ENCODE measurements at places on chromosomes 3 and 15. TPM values are rescaled to one million over a fixed set of nuclear protein-coding genes. Genes with fewer than 3 reads are reported as not detected.

The IMPG2 gene
- 0.25 TPM for total RNA-seq

GRCh38 chr3:44342176-44342790, 3.7 kb downstream of the TCAIM start:
- no peak overlapping the region for H3K27ac ChIP-seq
- no peaks in the 10 kb centered on the region for H3K27me3 ChIP-seq
- DNase-seq: no peak
- H3K4me3 ChIP-seq: no peak overlapping the region
- H3K4me1 ChIP-seq: peaks cover 23% of the 10 kb centered on the region

The HRH1 gene
- 1.0 TPM for total RNA-seq

The AMIGO3 gene
- 0.28 TPM for total RNA-seq

The PLCD1 gene
- total RNA-seq: 36.2 TPM

The NR2E3 gene
- total RNA-seq: not detected

The GOLGA8O gene
- total RNA-seq: 7.8 TPM

- no peak overlapping the region for H3K27ac ChIP-seq
- DNase-seq: no peak
Observed at GRCh38 chr3:129756871-129757270, 136.6 kb downstream of the TMCC1 start.

- H3K36me3 ChIP-seq: no peaks in the 10 kb centered on the region
- no peak overlapping the region for H3K27ac ChIP-seq
- no peaks in the 10 kb centered on the region for H3K27me3 ChIP-seq
- no peak overlapping the region for H3K4me3 ChIP-seq
- no peak for DNase-seq
Observed at GRCh38 chr3:108494906-108495531, 15.4 kb downstream of the MYH15 start.

The GP5 gene
- total RNA-seq: 1.3 TPM

DNA sequence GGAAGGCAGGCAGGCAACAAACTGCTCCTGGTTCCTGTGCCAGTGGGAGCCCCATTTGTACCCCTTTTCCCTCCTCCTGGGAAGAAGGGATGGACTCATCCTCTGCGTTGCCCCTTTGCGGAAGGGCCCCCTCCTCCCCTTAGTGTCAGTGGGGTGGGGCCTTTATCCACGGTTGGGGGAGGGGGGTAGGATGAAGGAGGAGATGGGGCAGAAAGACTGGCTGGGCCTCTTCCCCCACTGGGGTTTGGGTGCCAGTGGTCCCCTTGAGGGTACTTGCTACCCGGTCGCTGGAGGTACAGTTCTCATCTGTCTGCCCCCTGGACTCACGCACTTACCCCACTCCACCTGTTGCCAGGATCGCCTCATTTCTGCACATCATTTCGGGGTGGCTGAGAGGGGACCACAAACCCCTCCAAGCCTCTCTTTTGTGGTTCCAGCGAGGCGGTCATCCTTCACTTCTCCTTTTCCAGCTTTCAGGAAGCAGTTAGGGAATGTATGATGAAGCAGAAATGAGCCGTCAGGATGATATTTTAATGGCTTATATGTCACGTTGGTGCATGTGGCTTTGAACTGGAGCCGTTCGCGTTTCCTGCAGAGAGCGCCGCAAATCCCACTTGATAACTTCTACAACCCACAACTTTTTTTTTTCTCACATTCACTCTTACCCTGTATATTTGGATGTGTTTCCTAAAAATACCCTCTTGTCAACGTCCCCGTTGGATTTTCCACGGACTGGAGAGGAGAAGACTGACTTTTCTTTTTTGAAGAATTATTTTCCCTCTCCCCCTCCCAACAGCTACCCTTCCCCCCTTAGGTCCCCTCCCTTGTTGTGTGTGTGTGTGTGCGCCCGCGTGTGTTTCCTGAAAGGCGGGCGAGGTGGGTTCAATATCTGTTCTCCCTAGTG, at the start of gene ZIC4:
Gene ZIC4 (minus strand): TSS at position 516 of the 904 bp plus-strand sequence. CDS start 3,746 bp downstream, outside the sequence.
- H3K36me3 ChIP-seq: peaks cover 26% of the 10 kb centered on the region
- peaks cover 8% of the 10 kb centered on the region for H3K4me1 ChIP-seq
- no peak for DNase-seq
- peaks cover 64% of the 10 kb centered on the region for H3K27me3 ChIP-seq
- no peak within 1 kb of the TSS for H3K27ac ChIP-seq
- H3K4me3 ChIP-seq: no peak within 1 kb of the TSS

The ERICH6 gene
- total RNA-seq: 0.81 TPM

DNA sequence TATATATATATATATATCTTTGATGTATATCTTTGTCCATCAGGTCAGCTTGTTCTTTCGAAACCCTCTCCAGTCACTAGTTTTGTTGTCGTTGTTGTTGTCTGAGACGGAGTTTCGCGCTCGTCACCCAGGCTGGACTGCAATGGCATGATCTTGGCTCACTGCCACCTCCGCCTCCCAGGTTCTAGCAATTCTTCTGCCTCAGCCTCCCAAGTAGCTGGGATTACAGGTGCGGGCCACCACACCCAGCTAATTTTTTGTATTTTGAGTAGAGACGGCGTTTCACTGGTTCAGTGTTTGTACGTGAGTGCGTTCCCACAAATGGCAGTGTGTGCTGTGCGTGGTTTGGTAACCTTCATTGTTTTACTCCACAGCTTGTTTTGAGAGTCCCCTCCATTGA, 51.7 kb downstream of the ZDHHC19 start:
- no peak overlapping the region for H3K27ac ChIP-seq
- H3K36me3 ChIP-seq: no peaks in the 10 kb centered on the region
- peaks cover 32% of the 10 kb centered on the region for H3K4me1 ChIP-seq
- no peaks in the 10 kb centered on the region for H3K27me3 ChIP-seq
- no peak overlapping the region for H3K4me3 ChIP-seq

DNA sequence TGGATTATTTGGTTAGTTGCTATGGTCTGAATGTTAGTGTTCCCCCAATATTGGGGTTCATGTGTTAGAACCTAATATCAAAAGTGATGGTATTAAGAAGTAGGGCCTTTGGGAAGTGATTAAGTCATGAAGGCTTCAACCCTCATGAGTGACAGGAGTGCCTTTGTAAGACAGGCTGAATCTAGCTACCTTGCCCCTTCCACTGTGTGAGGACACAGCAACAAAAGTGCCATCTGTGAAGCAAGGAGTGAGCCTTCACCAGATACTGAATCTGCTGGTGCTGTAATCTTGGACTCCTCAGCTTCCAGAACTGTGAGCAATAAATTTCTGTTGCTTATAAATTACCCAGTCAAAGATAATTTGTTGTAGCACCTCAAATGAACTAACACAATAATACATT, 22.6 kb upstream of the SATB1 start:
- peaks cover 71% of the 10 kb centered on the region for H3K36me3 ChIP-seq
- peak overlapping the region; percentile 97 for H3K4me3 ChIP-seq
- DNase-seq: no peak
- peaks cover 37% of the 10 kb centered on the region for H3K4me1 ChIP-seq

DNA sequence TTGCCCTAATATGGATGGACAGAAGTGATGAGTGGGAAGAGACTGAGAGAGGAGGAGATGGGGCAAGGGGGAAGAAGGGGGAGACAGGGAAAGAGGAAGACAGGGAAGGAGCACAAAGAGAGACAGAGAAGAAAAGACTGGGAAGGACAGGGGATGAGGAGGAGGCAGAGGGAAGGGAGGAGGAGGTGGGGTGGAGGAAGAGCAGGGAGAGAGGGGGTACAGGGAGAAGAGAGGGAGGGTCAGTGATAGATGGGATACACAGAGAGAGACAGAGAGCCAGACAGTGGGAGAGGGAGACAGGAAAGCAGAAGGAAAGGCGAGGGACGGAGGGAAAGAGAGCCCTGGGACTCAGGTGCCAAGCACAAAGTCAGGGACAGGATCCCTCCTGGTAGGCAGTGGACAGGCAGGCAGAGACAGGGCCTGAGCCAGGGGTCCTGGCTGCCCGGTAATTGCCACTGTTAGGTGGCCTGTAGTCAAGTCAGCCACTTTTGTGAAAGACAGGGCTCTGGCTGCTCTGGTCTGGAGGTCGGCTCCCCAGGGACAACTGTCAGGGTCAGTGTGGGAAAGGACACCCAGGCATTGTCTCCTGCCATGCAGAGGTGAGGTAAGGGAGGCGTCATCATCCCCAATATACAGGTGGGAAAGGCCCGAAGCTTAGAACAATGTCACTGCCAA, 9.8 kb downstream of the VILL start:
- peak overlapping the region; percentile 78 for H3K27ac ChIP-seq
- peaks cover 43% of the 10 kb centered on the region for H3K36me3 ChIP-seq
- H3K4me1 ChIP-seq: peaks cover 55% of the 10 kb centered on the region
- no peak for DNase-seq
- H3K27me3 ChIP-seq: no peaks in the 10 kb centered on the region

The TRIM69 gene
- 83.4 TPM for total RNA-seq

GRCh38 chr15:92377083-92377789, 16.4 kb upstream of the ST8SIA2 start:
- H3K27ac ChIP-seq: no peak overlapping the region
- H3K4me3 ChIP-seq: no peak overlapping the region
- no peak for DNase-seq
- H3K27me3 ChIP-seq: peaks cover 31% of the 10 kb centered on the region
- no peaks in the 10 kb centered on the region for H3K4me1 ChIP-seq

The C3orf33 gene
- 0.86 TPM for total RNA-seq

GRCh38 chr15:65450556-65450955, 27.8 kb upstream of the IGDCC4 start:
- H3K27me3 ChIP-seq: no peaks in the 10 kb centered on the region
- no peak overlapping the region for H3K4me3 ChIP-seq
- no peak for DNase-seq

- DNase-seq: no peak
- H3K4me3 ChIP-seq: no peak overlapping the region
- H3K4me1 ChIP-seq: peaks cover 15% of the 10 kb centered on the region
- H3K27me3 ChIP-seq: peaks cover 36% of the 10 kb centered on the region
Observed at GRCh38 chr3:115804200-115804599, 180.9 kb downstream of the GAP43 start.

The ANKRD63 gene
- total RNA-seq: not detected

DNA sequence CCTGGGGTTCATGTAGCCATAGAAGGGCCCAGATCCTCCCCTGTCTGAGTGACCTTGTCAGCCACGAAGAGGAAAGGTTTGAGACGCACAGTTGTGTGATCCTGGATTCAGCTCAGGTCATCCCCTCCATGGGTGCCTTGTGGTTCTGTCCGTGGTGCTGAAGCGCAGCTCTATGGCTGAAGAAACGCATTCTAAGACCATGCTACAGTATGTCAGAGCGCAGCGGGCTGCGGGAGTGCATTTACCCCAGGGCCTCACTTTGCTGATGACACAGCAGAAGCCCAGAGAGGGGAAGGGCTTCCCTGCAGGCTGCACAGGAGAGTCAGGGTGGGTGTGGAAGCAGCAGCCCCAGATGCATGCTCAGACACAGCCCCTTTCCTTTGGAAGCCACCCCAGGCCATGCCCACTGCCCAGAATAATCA, 68.8 kb upstream of the IQSEC1 start:
- peaks cover 4% of the 10 kb centered on the region for H3K27me3 ChIP-seq
- H3K4me3 ChIP-seq: no peak overlapping the region
- peaks cover 10% of the 10 kb centered on the region for H3K4me1 ChIP-seq

GRCh38 chr3:37800022-37800551, 61.6 kb upstream of the CTDSPL start:
- no peak for DNase-seq
- H3K27ac ChIP-seq: no peak overlapping the region
- H3K27me3 ChIP-seq: peaks cover 2% of the 10 kb centered on the region
- H3K4me1 ChIP-seq: no peaks in the 10 kb centered on the region
- H3K4me3 ChIP-seq: no peak overlapping the region

The HYAL1 gene
- total RNA-seq: 0.28 TPM

DNA sequence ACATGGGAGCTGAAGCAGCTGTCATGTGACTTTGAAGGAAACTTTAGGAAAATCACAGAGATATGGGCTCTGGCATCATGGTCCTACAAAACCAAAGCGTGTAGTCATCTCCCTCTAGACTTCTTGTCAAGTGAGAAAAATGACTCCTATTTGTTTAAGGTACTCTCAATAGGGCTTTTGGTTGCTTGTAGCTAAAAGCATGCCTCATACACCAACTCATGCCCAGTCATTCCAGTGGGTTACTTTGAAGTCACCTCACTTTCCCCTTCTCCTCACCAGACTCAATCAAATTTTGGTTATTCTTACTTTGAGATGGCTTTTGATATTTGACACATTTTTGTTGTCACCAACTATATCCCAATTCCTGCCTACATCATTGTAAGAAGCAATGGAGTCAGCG, 81.6 kb downstream of the BOC start:
- H3K27ac ChIP-seq: no peak overlapping the region
- no peak for DNase-seq
- no peak overlapping the region for H3K4me3 ChIP-seq
- no peaks in the 10 kb centered on the region for H3K36me3 ChIP-seq

The CP gene
- not detected for total RNA-seq

The ACSBG1 gene
- not detected for total RNA-seq

The RPP25 gene
- 5.1 TPM for total RNA-seq

- H3K4me3 ChIP-seq: no peak overlapping the region
- H3K36me3 ChIP-seq: peaks cover 34% of the 10 kb centered on the region
- DNase-seq: no peak
- no peak overlapping the region for H3K27ac ChIP-seq
Observed at GRCh38 chr15:84552896-84553295, 47.9 kb upstream of the ZSCAN2 start.

The TM4SF4 gene
- not detected for total RNA-seq

DNA sequence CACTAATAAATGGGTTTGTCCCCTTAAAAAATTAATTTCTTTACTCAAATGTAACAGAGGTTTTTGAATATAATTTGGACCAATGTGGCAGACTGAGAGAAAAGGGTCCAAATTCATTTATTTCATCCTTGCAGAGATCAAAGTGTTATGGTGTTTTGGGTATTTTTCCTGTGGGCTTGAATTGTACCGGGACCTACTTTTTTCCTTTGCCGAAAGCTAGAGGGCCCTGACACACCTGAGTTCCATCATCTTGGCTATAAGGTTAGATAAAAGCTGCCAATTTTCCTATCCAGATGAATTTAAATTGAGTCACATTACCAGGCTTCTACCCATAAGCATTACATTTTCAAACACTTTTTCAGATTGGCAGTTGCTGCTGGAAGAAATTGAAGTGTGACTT, 908 bp downstream of the CCNB2 start:
- peak overlapping the region; percentile 89 for H3K4me3 ChIP-seq
- peaks cover 40% of the 10 kb centered on the region for H3K4me1 ChIP-seq
- no peak for DNase-seq
- H3K27ac ChIP-seq: peak overlapping the region; percentile 99

GRCh38 chr3:137760341-137761098, 3.6 kb upstream of the SOX14 start:
- H3K27me3 ChIP-seq: peaks cover 52% of the 10 kb centered on the region
- no peak overlapping the region for H3K4me3 ChIP-seq
- H3K36me3 ChIP-seq: peaks cover 2% of the 10 kb centered on the region
- H3K4me1 ChIP-seq: no peaks in the 10 kb centered on the region
- no peak for DNase-seq

DNA sequence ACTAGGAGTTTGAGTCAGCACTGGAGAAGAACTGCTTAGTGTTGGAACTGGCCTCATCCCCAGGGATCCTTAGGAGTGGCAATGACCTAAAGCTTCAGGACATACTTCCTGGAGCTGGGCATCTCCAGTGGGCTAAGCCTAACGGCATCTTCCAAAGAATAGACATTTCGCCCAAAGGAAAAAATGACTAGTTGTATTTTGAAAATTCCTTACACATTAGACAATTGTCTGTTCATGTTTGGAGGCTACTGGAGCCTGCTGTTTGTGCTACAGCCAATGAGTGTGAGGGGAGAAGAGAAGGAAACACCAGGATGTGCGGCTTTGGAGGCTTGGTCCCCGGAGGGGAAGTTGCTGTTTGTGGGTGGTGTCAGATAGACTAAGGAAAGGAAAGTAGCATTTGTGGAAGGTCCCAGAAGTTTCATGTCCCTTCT, 77.6 kb downstream of the POLR2M start:
- no peak overlapping the region for H3K4me3 ChIP-seq
- H3K4me1 ChIP-seq: peaks cover 17% of the 10 kb centered on the region
- H3K36me3 ChIP-seq: no peaks in the 10 kb centered on the region
- peaks cover 12% of the 10 kb centered on the region for H3K27me3 ChIP-seq
